Immature natural killer cell (primary cell): ENCODE measurements at places on chromosomes 1 and 21. TPM values are rescaled to one million over a fixed set of nuclear protein-coding genes. Genes with fewer than 3 reads are reported as not detected.

DNA sequence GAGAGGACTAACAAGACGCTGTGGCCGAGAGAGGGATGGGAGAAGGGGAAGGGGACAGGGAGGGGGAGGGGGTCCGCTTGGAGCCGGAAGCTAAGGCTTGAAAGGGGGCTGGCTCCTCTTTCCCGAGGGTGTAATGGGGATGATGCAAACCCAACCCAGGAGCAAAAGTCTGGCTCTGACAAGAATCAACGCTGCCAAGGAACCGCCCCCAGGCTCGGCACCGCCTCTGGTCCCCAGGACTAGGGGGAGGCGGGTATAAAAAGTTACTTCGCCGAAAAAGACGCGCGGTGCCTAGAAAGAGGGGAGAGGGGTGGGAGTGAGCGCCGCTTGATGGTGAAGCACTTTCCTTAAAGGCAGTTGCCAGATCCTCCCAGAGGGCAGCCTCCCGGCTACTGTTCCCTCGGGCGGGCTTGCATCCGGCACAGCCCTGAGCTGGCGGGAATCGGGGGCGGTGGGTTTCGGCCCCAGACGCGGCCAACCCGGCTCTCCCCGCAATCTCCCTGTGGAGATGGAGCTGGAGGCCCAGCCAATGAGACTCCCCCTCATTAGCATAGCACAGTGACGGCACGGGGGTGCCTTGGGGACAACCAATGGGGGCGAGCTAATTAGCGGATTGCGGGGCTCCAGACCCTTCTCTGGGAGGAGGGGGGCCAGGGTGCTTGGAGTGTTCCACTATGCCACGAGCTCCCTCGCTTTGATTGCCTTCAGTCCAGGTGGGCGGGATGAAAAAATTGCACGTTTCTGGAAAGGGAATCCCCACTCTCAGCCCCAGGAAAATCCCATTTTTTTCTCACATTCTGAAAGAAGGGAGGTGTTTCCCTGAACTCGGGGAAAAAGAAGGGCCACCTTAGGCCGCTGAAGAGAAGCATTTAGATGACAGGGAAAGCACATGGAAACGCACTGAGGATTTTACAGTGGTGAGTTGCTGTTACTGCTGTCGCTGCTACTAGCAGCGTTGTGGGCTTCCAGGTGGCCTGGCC is at the start of gene KCNT2:
TSS of gene KCNT2 (minus strand) at position 51 of the 980 bp plus-strand sequence. CDS start 131 bp downstream, outside the sequence.
- no peak within 1 kb of the TSS for H3K27ac ChIP-seq
- H3K36me3 ChIP-seq, result no peaks in the 10 kb centered on the region
- no peaks in the 10 kb centered on the region for H3K4me1 ChIP-seq
- peak within 1 kb of the TSS; percentile 8 for H3K4me3 ChIP-seq
- peaks cover 6% of the 10 kb centered on the region for H3K27me3 ChIP-seq

DNA sequence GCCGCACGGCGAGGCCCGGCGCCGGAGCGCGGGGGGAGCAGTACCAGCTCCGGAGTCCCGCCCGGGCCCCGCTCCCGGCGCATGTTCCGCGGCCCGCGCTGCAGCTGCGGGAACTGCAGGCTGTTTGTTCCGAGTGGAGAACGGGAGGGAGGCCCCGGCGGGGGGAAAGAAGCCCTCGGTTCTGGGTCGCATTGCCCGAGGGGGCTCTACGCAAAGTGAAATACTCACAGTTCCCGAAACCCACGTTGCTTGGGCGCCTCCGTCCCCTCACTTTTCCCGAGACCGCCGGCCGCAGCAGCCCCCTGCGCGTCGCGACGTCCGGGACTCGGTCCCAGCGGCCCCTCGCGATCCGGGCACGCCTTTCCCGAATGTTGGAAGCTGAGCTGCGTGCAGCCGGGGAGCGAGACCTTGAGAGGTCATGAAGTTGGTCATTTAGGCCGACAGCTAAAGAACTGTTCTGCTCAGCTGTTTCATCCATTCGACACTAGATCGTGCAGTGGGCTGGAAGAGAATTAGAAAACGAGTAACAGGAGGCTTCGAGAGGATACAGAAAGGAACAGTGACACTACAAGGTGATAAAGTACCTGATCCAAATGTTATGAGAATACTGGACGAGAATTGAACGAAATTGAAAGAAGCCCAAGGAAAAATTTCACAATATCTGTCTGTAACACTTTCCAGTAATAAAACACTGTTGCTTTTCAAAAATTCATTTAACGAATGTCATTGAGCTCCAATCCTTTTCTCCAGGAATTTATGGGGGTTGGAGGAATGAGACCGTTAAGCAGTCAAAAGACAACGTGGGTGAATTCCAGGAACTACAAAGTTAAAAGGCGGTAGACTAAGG is 657 bp upstream of the LIN9 start:
- DNase-seq, result no peak
- no peaks in the 10 kb centered on the region for H3K36me3 ChIP-seq
- peaks cover 8% of the 10 kb centered on the region for H3K4me1 ChIP-seq
- peaks cover 13% of the 10 kb centered on the region for H3K27me3 ChIP-seq
- H3K4me3 ChIP-seq, result peak overlapping the region; percentile 81

- H3K4me1 ChIP-seq, result no peaks in the 10 kb centered on the region
- H3K4me3 ChIP-seq, result no peak overlapping the region
- peaks cover 3% of the 10 kb centered on the region for H3K36me3 ChIP-seq
- H3K27ac ChIP-seq, result no peak overlapping the region
- no peak for DNase-seq
- peaks cover 9% of the 10 kb centered on the region for H3K27me3 ChIP-seq
Observed at GRCh38 chr1:33930346-33931110, 66.6 kb downstream of the HMGB4 start.

The ANGPTL7 gene
- polyA plus RNA-seq, result not detected
